ENCODE measurements at places on chromosomes 1 and 21. TPM values are rescaled to one million over a fixed set of nuclear protein-coding genes. Genes with fewer than 3 reads are reported as not detected.
A peak's percentile ranks its signal among the peaks of the same experiment; 100 is the strongest.

The HES2 gene
- total RNA-seq, result 18.8 TPM

The RPTN gene
- total RNA-seq, result not detected

The AGT gene
- total RNA-seq, result 0.04 TPM

The AVPR1B gene
- total RNA-seq, result not detected

The ASPM gene
- 27.8 TPM for total RNA-seq

The CD5L gene
- total RNA-seq, result not detected

The SEMA4A gene
- 0.42 TPM for total RNA-seq

The LMX1A gene
- total RNA-seq, result not detected

The PGBD5 gene
- total RNA-seq, result 0.07 TPM

The CELA3A gene
- total RNA-seq, result not detected

The MAN1C1 gene
- total RNA-seq, result 0.79 TPM

The ATP1A2 gene
- total RNA-seq, result not detected

The RNU1-4 gene
- under 0.01 TPM for total RNA-seq

DNA sequence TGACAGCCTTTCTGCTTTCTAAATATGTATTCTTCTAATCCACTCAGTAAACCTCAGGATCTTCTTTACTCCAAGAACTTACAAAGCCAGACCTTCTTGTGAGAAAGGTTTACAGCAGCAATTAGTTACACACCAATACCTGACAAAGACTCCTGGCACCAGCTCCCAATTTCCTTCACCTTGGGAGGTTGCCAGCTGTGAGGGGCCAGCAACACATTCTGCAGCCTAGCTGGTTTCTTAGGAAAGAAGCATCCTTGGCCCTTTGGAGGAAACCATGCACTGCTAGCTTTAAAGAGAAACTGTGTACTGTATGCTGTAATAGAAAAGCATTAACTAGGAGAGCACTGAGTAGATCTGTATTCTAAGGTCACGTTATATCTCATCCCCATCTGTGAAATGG is 10.8 kb downstream of the FYB2 start:
- no peak for DNase-seq

GRCh38 chr21:43982489-43983078 is 29.5 kb upstream of the TRAPPC10 start:
- no peak for DNase-seq

GRCh38 chr21:34105947-34106541 is 32.7 kb downstream of the MRPS6 start:
- no peak for DNase-seq

- no peak for DNase-seq
These were observed 20.1 kb downstream of the OSBPL9 start for GRCh38 chr1:51636764-51637522.

DNA sequence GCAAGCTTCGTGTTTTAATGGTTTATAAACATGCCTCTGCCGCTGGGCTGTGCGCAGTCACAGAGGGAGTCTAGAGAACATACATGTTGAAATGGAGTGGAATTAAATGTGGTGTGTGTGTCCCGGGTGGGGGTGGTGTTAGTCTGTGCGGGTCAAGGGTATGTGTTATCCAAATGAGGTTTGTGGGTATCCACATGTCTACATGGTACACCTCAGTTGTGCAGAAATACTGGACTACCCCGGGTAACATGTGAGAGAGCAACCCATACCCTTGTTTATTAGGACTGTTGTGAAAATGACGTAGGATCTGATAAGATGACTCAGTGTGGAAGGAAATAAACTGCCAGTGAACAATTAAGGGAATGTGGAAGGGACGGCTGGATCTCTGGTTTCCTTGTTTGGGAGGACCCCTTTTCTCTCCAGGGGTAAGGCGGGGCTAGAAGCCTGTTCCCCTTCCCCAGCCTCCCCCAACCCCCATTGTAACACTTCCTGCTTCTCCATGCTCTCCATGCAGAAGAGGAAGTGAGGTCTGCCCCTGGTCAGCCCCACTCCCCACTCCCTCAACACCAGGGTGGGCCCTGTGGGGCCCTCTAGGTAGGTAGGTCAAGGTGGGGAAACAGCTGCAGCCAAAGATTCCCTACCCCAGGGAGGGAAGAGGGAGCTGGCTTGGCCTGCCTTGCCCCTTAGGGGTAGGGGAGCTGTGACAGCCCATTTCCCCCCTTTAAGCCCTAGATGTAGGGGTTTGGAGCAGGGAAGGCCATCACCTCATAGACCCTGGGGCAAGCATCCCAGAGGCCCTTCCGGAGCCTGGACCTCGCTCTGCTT is 690 bp downstream of the EPS8L3 start:
- peak; percentile 68 for DNase-seq

- DNase-seq, result no peak
These were observed 4.8 kb upstream of the PSEN2 start for GRCh38 chr1:226865590-226865989.

- DNase-seq, result no peak
These were observed 14.6 kb upstream of the AHCTF1 start for GRCh38 chr1:246946366-246946765.

GRCh38 chr1:53588053-53588779 is 129.0 kb downstream of the DMRTB1 start:
- DNase-seq, result no peak

DNA sequence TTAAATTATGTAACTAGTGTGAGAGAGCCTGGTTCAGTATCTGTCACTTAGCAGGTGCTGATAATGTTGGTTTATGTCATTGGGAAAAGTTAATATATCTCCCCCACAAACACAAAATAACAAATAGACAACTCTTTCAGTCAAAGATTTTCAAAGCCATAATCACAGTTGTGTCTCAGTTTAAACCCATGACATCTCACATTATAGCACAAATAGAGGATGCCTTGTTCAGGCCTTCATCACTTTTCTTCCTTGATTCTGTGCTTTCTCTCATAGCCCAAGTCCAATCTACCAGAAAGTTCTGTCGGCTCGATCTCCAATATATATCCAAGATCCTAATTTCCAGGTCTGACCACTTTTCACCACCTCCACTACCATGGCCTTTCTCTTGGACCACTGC is 6.2 kb upstream of the EPS15 start:
- no peak for DNase-seq

DNA sequence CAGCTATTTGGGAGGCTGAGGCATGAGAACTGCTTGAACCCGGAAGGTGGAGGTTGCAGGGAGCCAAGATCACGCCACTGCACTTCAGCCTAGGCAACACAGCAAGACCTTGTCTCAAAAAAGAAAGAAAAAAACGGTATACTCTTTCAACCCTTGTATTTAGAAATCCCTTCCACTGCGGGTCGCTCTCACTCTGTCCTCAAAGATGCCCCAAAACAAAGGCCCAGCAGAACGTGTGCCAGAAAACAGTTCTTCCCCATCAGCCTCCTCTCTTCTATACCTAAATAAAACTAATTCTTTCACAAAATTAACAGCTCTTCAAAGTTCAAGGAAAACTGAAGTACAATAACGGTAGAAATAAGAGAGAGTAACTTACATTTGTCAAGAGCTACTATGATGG is 13.2 kb downstream of the SETD4 start:
- no peak for DNase-seq

GRCh38 chr21:38995731-38996130 is 187.5 kb downstream of the PSMG1 start:
- DNase-seq, result no peak

DNA sequence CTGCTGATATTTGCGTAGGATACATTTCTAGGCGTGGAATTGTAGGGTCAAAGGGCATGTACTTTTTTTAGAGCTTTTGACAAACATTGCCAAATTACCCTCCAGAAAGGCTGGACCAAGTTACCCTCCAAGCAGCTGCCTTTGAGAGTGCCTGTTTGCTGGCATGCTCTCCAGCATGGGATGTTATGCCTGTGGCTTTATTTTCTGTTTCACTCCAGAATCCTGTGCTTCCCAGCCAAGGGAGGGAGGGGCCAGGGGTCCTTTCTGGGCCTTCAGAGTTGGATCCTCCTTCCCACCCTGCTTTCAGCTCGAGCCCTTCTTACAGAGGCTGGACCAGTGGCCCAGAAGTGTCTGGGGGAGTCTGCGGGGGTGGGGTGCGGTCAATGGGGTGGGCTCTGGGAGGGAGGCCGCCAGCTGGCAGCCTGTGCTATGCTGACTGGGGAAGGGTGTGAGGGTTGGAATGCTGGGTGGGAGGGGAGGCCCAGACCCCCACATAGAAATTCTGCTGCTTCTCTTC is 81.2 kb downstream of the EPHB2 start:
- DNase-seq, result no peak

DNA sequence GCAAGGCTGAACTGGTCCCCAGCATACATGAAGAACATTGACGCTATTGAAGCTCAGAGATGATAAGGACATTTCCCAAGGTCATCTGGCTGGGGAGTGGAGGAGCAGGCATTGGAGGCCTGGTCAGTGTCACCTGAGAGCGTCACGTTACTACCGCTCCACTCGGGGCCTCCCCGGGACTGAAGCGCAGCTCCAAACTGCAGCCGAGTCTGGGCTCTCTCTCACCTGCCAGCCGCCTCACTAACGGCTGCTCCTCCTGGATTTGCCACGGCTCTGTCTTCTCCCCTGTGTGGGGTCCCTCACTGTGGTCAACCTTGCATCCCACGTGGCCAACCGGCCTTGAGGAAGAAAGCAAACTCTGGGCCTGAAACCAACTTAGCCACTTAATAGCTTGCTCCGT is 111.3 kb downstream of the ADSS2 start:
- DNase-seq, result no peak

GRCh38 chr1:26059906-26060305 is 7.5 kb downstream of the TRIM63 start:
- DNase-seq, result no peak

GRCh38 chr1:114903480-114903879 is 48.8 kb downstream of the SYCP1 start:
- DNase-seq, result no peak

DNA sequence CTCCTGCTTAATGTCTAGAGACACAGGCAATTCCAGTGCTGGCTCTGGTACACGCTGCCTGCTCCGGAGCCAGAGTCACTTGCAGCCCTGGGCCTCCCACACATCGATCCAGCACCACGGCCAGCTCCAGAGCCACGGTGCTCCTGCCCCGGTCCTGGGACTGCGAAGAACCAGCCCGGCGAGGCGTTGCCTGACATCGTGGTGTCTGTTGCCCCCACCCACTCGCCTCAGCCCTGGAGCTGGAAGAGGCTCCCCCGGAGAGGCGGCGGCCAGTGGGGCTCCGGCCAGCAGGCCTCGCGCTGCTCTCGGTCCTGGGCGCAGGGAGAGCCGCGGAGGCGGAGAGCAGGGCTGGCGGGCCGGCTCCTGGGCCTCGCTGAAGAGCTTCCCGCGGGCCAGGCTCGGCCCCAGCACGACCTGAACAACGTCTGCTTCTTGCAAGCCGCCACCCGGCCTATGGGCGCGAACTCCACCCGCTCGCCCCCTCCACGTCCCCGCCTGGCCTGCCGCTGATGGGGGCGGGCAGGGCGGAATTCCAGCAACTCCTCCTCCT is 364.8 kb downstream of the CEP170 start:
- DNase-seq, result no peak

DNA sequence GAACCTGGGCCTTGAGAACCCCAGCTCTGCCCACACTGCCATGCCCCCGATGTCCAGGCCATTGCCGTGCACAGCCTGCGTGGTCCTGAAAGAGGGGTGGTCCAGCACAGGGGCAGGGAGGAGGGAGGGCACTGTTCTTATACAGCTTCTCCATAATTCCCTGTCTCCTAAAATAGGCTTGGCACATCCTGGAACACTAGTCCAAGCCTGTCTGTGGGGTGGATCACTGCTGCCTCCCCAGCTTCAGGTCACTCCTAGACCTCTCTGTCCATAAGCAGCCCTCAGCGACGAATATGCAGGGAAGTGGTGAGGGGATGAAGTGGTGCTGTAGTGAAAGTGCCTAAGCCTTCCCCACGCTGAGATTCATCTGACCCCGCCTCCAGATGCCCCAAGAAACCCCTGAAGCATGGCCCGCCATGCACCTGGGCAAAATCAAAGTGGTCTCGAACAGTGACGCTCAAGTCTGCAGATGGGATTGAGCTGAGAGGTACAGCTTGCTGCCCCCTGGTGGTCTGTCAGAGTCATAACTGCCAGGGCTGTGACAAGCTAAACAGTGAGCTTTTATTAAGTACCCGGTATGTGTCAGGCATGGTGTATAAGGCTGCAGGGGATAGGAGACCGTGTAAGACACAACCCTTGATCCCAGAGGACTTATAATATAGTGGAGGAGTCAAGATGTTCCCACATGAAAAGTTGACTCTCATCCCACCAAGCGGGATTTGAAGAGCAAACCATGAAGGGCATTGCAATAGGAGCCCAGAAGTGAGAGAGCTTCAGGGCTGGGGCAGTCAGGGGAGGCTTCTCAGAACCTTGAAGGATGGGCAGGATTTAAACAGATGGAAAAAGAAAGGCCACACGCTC is 66.6 kb downstream of the FAM163A start:
- DNase-seq, result peak; percentile 44

GRCh38 chr1:171507435-171507834 is 22.1 kb downstream of the PRRC2C start:
- DNase-seq, result no peak

DNA sequence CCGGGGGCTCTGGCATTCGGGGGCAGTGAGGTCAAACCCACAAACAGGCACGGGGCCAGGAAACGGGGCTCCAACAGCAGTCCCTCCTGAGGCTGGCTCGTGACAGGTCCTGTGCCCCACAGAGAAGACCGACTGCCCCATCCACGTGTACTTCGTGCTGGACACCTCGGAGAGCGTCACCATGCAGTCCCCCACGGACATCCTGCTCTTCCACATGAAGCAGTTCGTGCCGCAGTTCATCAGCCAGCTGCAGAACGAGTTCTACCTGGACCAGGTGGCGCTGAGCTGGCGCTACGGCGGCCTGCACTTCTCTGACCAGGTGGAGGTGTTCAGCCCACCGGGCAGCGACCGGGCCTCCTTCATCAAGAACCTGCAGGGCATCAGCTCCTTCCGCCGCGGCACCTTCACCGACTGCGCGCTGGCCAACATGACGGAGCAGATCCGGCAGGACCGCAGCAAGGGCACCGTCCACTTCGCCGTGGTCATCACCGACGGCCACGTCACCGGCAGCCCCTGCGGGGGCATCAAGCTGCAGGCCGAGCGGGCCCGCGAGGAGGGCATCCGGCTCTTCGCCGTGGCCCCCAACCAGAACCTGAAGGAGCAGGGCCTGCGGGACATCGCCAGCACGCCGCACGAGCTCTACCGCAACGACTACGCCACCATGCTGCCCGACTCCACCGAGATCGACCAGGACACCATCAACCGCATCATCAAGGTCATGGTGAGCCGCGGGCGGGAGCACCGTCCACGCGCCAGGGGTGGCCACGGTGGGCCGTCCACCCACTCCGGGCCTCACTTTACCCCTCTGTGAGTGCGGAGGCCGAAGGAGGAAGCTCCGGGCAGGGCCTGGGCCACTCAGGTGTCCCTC is 14.2 kb downstream of the COL6A2 start:
- no peak for DNase-seq

DNA sequence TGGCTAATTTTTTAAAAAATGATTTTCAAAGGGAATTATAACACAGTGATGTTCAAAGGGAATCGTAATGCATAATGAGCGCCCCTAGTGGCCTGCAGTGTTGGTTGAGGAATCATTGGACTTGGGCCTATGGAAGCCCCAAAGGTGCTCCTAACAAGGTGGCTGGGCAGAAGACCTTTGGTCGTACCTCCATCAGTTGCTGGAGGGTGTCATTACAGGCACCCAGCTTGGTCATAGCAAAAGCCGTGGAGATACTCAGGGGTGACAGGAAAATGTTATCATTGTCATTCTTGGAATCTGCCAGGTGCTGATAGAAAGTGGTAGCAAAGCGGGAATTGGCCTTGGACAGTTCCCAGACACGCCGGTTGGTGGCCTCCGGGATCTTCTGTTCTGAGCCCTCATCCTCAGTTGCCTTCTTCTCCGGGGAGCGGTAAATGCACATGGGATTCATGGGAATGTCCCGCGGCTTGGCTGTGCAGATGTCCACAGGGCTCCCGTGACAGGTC is 2.7 kb downstream of the SERPINC1 start:
- peak; percentile 5 for DNase-seq

Data from pulmonary artery endothelial cell (primary cell).